Peyer's patch (tissue), 4 donors: ENCODE measurements at places on chromosomes 11 and 22. TPM values are rescaled to one million over a fixed set of nuclear protein-coding genes. Genes with fewer than 3 reads are reported as not detected.

DNA sequence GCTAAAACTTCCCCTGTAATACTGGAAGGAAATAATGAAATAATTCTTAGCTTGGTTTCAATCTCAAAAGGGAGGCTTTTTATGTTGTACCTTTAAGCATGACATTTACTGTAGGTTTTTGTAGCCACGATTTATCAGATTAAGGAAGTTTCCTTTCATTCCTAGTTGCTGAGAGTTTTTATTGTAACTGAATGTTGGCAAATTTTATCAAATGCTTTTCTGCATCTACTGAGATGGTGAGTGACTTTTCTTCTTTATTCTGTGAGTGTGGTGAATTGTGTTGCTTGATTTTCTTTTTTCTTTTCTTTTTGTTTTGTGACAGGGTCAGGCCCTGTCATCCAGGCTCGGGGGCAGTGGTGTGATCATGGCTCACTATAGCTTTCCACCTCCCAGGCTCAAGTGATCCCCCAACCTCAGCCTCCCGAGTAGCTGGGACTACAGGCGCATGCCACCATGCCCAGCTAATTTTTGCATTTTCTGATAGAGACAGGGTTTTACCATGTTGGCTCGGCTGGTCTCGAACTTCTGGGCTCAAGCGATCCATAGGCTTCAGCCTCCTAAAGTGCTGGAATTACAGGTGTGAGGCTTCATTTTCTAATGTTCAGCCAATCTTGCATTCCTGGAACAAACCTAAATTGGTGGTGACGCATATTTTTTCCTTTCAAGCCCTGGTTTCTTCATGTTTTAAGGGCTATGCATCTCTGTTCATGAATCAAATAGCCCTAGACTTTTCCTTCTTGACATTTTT, 26.2 kb downstream of the SUSD2 start:
- DNase-seq: no peak

GRCh38 chr11:105162506-105162905, 22.9 kb upstream of the CARD18 start:
- no peak for DNase-seq

The ANGPTL5 gene
- not detected for total RNA-seq

GRCh38 chr22:45265535-45265934, 19.2 kb upstream of the UPK3A start:
- no peak for DNase-seq

DNA sequence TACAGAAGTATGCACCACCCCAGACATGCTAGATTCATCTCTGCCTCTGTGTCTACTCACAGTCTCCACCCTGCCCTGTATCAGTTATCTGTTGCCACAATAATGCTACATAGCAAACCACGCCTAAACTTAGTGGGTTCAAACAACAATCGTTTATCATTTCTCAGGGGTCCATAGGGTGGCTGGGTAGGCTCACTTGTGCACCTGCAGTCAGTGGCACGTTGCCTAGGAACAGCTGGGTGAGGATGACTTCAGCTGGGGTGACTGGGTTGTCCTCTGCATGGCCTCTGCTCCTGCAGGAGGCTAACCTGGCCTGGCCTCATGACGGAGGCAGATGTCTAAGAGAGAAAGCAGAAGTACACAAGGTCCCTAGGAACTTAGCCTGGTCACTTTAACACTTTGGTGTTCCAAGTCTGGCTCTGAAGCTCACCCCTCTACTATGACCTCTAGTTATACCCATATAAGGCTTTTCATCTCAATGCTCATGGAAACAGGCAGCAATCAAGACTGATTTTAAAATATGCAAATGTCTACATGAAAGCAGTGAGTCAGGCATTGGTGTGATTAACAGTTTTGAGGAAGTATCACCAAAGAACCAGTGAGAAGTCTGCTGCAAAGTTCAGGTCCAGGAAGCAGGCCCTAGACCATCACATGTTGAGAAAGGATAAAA, 10.7 kb downstream of the OLFML1 start:
- peak; percentile 75 for DNase-seq

DNA sequence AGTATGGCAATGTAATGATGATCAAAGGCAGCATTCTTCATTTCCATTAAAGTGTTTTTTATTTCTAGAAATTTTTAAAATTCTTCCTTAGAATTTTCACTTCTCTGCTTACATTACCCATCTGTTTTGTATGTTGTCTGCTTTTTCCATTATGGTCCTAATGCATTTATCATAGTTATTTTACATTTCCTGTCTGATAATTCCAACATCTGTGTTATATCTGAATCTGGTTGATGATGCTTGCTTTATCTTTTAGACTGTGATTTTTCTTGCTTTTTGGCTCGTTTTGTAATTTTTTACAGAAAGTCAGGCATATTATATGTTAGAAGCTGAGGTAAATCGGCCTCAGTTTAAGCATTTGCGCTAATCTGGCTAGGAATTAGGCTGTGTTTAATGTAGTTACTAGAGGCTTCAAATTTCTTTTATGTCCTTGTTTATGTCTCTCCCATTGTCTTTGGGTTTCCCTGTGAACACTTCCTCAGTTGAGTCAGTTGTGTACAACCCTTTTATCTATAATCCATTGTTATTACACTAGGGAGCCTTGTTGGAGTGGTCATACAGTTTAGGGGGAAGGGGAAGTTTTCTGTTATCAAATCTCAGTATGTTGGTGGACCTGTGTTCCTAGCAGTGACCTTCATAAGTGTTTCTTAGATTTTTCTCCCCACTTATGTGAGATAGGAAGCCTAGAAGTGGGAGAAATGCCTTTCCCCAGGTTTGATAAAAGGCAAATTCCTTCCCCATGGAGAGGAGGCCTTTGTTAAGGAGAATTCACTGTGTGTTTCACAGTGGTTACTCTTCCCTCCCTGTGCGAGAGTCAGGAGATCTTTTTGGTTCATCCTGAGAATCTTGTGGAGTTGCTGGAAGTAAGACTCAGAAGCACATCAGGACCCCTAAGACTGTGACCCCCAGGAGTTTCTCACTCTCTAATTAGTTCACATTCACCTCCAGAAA, 437.5 kb downstream of the INSC start:
- DNase-seq: no peak

- DNase-seq: peak; percentile 73
Measured at GRCh38 chr11:34650528-34650927, 29.6 kb downstream of the EHF start.

DNA sequence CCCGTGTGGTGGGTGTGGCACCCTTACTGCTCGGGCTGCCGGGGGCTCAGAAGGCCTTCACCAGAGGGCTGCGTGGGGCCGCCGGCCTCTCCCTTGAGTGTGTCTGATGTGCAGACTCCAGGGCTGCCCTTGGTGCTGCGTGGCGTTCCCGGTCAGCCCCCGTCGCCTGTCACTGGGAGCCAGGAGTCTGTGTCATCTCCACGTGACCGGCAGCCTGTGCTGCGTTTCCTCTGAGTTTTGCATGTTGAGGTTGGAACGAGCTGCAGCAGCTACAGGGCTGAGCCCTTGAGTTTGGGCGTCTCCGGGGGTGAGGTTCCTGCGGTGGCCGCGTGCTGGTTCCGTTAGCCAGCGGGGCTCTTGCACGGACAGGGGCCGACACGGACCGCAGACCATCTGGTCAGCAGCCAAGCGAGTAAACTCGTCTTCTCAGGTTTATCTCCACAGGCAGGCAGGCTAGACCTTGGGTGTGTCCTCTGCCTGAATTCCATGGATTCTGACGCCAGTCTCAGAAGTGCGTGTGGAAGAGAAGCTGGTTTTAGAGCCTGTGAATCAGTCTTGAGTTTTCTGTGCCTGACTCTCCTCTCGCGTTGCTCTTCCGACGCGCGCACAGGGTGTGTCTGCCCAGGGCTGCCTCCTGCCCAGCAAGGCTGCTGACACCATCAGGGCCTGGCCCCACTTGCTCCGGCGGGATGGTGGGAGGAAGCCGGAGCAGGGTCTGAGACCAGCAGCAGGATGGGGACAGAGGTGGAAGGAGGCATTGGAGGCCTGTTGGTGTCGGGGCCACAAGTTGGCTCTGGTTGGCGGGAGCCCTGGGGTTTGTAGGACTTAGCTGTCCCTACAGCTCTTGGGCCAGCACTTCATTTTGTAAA, 10.5 kb downstream of the PTDSS2 start:
- no peak for DNase-seq

DNA sequence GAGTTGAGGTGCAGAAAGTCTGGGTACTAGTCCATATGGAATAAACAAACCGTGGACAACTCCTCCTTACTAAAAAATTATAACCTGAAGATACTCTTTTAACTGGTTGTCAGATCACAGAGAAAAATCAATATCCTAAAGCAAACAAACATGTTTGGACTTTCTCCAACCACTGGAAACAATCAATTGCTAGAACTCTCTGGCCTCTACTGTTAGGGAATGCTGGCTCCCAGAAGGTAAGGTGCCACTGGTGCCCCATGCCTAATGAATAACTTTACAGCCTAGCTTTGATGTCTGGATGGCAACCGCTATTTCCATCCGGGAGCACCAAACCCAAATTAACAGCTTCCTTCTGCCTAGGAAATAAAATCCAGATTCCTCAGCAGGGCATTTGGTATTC, 74.5 kb downstream of the AMBRA1 start:
- DNase-seq: no peak

GRCh38 chr11:72573072-72573854, 101.0 kb downstream of the PDE2A start:
- DNase-seq: peak; percentile 51

DNA sequence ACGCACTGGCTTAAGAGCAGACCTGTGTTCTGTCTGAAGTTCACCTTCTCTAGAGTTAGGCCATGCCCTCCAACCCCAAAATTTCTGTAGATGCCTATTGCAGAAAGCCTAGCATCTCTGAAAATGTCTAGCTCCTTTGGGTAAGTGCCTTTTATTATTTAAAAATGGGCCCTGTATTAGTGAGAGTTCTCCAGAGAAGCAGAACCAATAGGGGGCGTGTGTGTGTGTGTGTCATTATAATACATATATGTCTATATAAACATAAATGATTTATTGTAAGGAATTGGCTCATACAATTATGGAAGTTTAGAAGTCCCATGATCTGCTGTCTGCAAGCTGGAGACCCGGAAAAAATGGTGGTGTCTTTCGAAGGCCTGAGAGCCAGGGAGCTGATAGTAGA, 144.7 kb downstream of the TTC17 start:
- no peak for DNase-seq

The TEAD1 gene
- total RNA-seq: 63.6 TPM

DNA sequence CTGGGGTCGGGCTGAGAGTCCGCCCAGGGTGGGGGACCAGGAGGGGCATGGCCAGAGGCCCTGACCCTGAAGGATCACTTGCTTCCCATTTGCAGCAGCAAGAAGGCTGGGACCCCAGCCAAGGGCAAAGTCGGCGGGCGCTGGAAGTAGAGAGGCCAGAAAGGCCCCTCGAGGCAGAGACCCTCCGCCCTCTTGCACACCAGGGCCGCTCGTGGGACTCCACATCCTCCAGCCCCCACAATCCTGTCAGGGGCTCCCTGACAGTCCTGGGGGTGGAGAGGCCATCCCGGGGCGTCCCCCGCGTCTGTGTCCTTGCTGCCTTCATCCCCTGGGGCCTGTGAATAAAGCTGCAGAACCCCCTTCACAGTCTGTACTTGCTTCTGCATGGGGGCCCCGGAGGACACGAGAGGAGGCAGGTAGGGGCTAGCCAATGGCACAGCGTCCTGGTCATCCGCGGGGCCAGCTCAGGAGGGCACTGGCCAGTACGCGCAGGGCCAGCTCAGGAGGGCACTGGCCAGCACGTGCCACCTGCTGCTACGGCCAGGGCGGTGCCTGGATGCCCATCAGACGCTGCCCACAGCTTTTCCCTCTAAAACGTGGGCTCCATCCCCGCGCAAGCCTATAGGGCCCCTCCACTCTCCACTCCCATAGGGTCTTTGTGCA, 8.7 kb upstream of the MRPL23 start:
- DNase-seq: no peak

DNA sequence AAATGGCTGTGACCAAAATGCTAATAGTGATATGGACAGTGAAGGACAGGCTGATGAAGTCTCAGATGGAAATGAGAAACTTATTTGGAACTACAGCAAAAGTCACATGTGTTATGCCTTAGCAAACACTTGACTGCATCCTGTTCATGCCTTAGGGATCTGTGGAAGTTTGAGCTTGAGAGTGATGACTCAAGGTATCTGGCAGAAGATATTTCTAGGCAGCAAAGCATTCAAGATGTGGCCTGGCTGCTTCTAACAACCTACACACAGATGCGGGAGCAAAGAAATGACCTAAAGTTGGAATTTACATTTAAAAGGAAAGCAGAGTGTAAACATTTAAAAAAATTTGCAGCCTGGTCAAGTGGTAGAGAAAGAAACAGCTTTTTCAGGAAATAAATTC, 28.1 kb upstream of the CD81 start:
- DNase-seq: no peak

DNA sequence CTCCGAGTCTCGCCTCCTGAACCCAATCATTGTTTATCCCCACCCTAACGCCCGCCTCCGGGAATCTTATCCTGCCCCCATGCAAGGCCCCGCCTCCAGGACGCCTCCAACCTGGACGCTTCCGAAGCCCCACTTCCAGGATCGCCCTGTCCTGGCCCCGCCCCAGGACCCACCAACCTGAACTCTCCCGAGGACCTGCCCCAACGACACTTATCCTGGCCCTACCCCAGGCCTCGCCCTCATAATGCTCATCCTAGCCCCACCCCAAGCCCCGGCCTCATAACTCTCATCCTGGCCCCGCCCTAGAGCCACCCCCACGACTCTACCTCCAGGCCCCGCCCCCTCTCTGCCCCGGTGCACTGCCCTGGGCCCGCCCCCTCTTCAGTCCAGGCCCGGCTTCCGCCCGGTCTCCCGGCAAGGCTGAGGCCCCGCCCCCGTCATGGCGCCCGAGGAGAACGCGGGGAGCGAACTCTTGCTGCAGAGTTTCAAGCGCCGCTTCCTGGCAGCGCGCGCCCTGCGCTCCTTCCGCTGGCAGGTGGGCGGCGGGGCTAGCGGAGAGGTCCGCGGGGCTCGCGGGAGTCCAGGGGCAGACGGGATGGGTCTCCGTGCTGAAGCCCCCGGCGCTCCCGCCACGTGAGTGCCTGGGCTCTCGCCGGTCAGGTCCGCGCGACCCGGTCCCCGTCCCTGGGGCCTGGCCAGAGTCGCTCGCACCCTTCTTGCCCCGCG, 45.7 kb upstream of the DEFB108B start:
- DNase-seq: peak; percentile 99
